NCI-H1930 (cell line): ENCODE measurements at places on chromosomes 7 and 10.

DNA sequence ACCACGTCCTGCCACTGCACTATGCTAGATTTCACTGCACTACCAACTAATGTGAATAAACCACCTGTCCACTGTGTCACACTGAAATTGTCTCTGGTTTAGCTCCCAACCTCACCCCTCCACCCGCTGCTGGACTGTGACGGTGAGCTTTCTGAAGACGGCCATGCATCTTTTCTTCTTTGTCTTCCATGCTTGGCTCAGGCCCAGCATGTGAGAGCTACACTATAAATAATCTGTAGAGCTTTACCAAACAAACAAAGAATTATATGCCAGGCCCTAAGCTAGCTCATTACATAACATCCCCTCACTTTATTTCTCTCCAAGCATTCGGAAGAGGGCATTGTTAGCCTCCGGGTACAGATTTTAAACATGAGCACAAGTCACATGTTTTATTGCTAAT is 633.2 kb downstream of the TNS3 start:
- no peak for DNase-seq

GRCh38 chr7:38709123-38709522 is 78.0 kb upstream of the AMPH start:
- DNase-seq, result no peak

DNA sequence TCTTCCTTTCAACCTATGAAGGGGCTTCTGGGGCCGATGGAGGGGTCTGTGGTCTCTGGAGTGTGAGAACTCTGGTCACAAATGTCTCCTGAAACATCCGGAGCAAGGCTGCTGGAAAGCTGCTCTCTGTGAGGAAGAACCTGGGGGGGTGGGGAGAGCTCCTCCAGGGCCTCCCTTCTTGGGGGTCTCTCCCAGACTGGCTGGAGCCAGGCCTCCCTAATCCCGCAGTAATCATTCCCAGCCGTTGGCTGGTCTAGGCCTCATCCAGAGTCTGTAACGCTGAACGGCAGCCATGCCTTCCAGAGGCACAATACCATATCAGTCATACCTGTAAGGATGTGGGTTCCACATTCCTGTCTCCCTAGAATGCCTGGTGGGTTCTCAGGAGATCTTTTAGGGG is 4.4 kb upstream of the LZTS2 start:
- no peak for DNase-seq

DNA sequence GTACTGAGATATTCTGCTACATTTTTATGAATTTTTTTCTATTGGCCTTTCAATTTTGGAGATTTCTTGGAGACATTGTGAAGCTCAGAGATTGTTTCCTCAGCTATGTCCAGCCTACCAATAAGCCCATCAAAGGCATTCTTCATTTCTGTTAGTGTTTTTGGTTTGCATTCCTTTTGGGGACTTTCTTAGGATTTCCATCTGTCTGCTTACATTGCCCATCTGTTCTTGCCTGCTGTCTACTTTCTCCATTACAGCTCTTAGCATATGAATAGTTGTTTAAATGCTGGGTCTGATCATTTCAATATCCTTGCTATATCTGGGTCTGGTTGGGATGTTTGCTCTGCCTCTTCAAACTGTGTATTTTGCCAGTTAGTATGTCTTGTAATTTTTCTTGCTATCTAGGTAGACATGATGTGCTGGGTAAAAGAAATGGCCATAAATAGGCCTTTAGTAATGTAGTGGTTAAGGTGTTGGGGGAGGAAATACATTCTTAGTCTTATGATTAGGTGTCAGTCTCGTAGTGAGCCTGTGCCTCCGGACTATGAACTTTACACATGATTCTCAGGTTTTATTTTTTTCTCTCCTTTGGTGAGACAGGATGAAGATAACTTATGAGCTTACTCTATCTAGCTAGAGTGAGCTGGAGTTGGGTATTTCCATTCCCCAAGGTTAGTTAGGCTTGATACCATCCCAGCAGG is 32.6 kb upstream of the NME8 start:
- no peak for DNase-seq

DNA sequence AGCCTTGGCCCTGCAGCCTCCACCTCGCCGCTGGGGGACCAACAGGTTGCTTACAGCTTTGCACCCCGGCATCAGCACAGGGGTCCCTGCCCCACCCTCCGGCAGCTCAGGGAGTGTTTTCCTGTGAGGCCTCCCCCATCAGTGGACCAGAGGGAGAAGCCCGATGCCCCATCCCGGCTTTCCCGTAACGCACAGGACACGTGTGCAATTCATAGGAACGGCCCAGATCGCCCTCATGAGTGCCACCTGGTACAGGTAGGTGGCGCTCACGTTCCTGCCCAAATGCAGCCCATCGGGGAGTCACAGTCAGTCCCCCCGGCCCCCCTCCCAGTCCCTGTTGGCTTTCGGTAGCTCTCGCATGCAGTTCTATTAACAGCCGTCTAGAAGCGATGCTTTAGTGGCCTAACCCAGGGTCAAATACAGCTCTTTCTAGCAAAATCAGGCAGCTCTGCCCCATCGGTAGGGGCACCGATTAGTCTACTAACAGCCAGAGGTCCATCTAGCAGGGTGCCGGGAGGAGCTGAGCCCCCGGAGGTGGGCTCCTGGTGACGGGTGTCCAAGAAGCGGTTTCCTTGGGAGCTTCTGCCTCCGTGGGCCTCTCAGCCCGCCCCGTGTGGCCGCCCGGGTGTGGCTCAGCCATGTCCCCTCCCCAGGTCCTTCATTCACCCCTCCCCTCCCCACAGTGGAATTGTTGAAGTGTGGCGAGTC is 48.4 kb upstream of the GTF2IRD1 start:
- DNase-seq, result peak; percentile 51

- DNase-seq, result no peak
These were observed 151.1 kb downstream of the SH3PXD2A start for GRCh38 chr10:103703941-103704919.

DNA sequence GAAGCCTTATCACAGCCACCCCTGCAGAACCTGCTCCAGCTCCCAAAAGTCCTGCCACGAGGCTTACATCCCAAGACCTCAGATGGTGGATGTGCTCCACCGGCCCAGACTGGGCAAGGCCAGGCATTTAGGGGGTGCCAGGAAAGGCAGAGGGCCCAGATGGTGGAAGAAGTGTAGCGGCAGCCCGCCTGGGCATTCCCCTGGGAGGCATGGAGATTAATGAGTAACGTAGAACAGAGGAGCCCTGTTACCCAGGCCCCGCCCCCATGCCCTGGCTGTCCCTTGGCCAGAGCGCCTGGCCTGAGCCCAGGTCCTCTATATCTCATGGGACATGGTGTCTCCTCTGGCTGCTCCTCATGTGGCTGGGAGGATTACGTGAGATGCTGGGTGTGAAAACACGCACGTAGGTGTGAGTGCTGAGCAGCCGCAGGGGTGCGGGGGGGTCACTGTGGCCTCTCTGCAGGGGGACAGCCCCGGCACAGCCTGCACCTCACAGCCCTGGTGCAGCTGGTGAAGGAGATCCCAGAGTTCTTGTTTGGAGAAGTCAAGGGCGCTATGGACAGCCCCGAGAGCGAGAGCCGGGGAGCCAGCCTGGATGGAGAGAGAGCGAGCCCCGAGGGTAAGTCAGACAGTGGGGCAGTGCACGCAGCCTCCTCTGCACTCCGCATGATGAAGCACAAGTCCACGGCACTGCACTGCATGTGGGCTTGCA is 52.9 kb downstream of the ZNF467 start:
- DNase-seq, result no peak

DNA sequence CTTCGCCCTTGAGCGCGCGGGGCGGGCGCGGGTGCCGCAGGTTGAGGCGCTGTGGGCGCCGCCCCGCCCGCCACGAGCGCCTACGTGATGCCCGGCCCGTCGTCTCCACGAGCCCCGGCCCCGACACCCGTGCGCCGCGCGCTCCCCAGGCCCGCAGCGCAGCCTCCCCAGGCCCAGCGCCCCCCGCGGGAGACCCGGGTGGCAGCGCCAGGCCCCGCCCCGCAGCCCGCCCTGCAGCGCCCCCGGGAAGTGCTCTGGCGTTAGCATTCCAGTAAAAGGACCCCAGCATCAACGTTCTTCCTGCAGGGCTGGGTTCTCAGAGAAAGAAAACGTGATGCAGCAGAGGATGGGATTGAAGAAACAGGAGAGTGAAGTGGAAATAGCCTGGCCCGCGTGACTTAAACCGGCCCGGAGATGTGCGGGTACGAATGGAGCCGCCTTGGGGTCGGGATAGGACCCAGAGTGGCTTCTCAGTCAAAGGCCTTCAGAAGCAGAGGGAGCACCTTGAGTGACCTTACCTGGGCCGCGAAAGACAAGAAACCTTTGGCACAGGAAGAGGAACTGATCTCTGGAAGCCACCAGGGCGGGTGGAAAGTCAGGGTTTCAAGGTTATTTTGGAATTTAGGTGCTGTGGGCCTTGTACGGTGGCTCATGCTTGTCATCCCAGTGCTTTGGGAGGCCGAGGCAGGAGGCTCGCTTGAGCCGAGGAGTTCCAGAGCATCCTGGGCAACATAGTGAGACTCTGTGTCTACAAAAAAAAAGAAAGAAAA is 1.8 kb downstream of the PFKP start:
- DNase-seq, result no peak

GRCh38 chr10:123039632-123039930 is 30.8 kb downstream of the ACADSB start:
- DNase-seq, result no peak

DNA sequence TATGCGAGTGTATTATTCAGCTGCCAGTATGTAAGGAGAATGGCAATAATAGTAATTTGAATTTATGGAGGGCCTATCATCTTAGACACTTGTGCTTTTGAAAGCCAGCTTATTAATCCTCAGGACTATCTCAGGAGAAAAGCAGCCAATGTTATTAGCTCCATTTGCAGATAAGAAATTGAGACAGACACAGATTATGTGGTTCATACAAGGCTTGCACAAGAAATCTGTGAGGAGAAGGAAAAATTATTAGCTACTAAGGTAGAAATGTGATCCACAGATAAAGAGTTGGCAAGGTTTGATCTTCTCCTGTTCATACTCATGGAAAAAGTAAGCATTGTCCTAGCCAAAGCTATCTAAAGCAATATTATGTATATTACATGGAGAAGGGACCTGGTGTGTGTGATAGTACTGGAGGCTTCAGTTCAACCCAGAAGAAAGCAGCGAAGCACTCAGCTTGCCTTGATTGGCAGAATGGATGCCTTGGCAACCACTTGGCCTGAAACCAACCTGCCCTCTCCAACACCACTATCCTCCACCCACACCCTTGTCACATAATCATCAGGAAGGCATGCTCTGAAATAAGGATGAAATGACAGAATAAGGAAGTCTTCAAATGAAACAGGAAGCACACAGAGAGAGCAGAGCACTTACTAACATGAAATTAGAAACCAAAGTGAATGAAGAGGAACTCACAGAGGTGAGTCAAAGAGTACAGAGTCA is 18.0 kb downstream of the MACC1 start:
- DNase-seq, result no peak

- no peak for DNase-seq
These were observed 155.8 kb downstream of the MALRD1 start for GRCh38 chr10:19204246-19204917.

DNA sequence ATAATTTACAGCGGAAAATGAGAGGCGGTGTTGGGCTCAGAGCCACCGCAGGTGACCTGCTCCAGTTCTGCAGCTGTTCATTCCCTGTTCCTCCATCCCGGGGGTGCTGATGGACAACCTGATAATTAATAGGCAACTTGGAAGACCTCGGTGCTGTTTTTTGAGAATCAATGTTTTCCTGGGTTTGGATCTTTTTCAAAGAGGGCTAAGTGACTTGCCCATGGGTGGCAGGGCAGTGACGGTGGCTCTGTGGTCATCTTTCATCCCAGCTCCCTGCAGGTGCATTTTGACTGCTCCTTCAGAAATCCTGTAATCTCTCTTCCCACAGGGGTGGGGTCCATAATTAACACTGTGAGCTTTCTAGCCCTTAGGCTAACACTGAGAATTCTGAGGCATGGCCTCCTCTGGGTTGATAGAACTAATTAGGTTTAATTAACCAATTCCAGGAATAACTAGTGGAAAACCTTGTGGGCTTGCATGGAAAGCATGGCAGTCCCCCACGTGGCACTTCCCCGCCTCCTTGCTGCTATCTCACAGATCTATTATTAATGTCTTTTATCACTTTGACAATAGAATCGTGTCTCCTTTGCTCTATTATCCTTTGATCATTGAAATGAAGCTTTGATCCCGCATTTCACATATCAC is 217.9 kb downstream of the GLRX3 start:
- DNase-seq, result no peak

- DNase-seq, result no peak
These were observed 258.7 kb downstream of the ELFN1 start for GRCh38 chr7:1928645-1929348.

DNA sequence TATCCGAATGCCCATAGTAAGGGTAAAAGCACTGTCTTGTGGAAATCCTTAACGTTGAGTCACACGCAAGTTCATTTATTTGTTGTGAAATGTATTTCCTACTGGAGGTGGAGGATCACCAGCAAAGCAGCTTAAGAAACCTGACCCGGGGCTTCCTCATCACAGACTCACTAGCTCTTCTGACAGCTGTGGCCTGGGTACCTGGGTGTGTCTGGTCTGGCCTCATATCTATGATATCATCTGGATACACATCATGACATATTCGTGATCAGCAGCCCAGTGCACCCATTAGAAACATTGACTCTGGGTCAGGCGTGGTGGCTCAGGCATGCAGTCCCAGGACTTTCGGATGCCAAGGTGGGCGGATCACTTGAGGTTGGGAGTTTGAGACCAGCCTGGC is 8.8 kb downstream of the DRGX start:
- DNase-seq, result no peak

- DNase-seq, result peak; percentile 64
These were observed 13.6 kb upstream of the KAZALD1 start for GRCh38 chr10:101047961-101048892.

DNA sequence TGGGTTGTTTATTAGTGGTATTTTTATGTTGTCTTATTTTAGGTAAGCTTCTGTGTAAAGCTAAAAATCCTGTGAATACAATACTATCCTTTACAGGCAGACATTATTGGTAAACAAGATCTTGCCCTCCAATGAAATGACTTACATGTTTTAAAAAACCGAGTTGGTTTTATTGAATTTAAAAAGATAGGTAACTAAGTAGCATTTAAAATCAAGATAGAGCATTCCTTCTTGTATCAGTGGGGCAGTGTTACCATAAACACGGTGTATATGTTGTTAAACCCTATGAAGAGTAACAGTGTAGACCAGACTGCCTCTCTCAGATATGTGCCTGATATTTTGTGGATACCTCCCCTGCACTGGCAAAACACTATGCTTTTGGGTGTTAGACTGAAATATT is 81.0 kb downstream of the SNX10 start:
- DNase-seq, result no peak

GRCh38 chr10:102555781-102556328 is 52.1 kb downstream of the SUFU start:
- no peak for DNase-seq

GRCh38 chr7:39465055-39465929 is 100.9 kb upstream of the YAE1 start:
- no peak for DNase-seq

GRCh38 chr10:79976999-79977398 is 28.1 kb upstream of the SFTPD start:
- no peak for DNase-seq

- DNase-seq, result no peak
These were observed 57.1 kb downstream of the AFAP1L2 start for GRCh38 chr10:114347241-114347640.

- no peak for DNase-seq
These were observed 258.8 kb downstream of the EXOC4 start for GRCh38 chr7:133511708-133512107.

GRCh38 chr7:27110186-27111031 is 7.9 kb upstream of the HOXA2 start:
- DNase-seq, result no peak
